ENCODE measurements at places on chromosomes 2 and 18.

DNA sequence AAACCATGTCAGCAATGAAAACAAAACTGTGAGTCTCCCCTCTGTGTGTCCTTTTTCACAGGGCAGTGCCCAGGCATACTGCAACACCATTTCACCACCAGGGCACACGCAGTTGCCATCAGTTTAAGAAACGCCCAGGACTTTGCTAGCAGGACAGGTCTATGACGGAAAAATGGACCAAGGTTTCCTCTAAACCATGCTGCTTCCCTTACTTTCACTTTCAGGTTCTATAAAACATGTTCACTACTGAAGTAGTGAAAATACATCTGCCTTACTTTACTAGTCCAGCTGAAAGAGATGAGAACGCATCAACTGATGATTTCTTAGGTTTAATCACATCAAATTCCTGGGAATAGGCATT, 110.5 kb downstream of the TCF4 start:
- no peak for DNase-seq

DNA sequence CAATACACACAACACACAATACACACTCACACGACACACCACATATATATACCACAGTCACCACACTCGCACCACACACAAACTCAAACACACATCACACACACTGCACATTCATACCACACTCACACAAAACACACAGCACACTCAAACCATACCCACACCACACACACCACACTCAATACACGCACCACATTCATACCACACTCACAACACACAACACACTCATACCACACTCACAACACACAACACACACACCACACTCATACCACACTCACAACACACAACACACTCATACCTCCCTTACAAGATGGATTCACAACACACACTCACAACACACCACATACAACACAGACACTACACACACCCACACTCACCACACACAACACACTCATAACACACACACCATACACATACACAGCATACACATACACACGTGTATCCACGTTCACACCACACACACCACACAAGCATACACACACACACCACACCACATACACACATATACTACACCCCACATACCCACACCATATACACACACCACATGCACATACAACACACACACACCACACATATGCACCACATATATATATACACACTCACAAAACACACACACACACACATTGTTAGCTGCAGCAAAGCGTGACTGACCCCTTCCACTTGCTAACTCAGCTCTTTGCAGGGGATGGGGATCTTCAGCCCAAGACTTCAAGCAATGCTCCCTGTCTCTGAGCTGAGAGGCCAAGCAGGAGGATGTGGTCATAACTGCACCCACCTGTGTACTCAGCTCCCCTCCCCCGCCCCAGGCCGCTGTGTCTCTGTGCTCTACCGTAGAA, 59.0 kb downstream of the SDC1 start:
- DNase-seq: no peak

GRCh38 chr2:12709207-12709522, 7.6 kb upstream of the TRIB2 start:
- no peak for DNase-seq

DNA sequence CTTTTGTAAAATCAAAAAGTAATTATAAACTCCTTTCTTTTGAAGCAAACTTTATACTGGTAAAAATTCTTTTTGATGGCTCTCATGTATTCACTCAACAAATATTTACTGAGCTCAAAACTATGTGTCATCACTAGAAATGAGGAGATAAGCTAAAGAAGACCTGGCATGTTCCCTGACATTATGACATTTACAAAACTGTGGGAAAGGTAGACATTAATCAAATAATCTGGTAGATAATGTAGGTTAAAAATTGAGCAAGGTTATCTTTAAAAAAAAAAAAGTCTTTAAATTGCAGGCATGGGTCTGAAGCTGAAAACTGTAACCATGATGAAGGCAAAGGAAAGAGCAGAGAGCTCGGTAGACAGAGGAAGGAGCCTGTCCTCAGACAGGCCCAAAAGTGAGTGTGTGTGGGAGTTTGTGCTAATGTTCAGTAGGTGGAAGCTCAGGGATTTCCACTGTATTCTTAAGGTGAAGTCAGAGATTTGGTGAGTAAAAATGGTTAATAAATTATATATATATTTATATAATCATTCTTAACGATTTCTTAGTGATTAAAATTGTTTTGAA, 612.9 kb downstream of the LRP1B start:
- no peak for DNase-seq

- peak; percentile 41 for DNase-seq
These were observed 119.3 kb downstream of the SETBP1 start for GRCh38 chr18:44799907-44800421.

DNA sequence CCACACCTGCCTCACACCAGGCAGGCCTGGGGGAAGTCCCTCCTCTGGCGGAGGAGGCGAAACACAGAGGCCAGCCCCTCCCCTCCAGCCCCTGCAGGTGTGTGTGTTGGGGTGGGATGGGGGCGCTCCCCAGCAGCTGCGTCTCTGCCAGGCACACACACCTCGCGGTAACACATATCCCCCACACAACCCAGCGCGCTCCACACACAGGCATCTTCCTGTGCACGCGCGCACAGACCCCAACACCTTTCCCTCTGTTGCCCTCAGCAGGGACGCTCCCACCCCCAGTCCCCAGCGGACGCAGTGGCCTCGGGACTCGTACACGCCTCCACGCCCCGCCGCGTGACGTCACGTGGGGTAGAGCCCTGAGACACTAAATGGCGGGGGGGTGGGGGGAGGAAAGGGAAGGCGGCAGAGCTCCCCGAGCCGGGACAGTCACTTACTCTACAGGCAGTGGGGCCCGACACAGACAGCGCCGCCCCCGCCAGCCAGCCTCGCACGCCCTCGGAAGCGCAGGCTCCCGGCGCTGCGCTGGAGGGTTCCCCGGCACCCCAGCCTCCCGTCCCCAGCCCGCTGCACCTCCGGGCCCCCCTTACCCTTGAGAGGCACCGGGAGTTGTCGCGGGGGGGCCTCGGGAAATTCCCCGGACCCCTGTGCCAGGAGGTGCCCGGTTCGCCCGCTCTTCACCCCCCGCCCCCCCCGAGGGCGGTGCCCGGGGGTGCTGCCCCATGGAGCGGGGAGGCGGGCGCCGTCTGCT, at the start of gene WNT10A:
Gene WNT10A (plus strand): TSS at position 751 of the 757 bp plus-strand sequence. CDS start 144 bp downstream, outside the sequence.
- DNase-seq: peak; percentile 90

GRCh38 chr18:78818961-78819360, 160.7 kb upstream of the SALL3 start:
- no peak for DNase-seq
